ENCODE measurements at places on chromosomes 5 and 9.

DNA sequence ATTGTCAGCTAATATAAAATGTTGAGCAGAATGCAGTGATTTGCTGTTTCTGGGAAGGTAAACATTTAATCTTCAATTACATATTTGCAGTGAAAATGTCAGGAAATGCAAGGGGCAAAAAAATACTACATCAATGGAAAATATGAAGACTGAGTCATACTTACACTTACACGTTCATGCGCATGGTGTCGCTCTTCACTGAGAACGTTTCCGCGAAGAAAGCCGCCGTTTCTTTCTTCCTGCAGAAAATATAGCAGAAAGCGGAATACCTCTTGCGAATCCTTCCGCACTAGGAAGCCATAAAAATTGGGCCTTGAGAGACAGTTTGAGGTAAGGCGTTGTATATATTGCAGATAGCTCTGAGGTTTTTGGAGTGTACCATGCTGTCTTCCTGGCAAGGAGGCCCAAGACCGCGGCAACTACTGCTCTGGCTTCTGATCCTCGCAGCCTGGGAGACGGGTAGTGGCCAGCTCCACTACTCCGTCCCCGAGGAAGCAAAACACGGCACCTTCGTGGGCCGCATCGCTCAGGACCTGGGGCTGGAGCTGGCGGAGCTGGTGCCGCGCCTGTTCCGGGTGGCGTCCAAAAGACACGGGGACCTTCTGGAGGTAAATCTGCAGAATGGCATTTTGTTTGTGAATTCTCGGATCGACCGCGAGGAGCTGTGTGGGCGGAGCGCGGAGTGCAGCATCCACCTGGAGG lies at the start of gene PCDHA13:
Gene PCDHA13 (plus strand): TSS at position 236 of the 702 bp plus-strand sequence. CDS start 145 bp downstream, at position 381.
- DNase-seq: no peak

GRCh38 chr5:165305596-165305995 lies 1800.2 kb downstream of the MAT2B start:
- DNase-seq: no peak

- peak; percentile 87 for DNase-seq
Measured at GRCh38 chr9:127004946-127005769, 90.6 kb downstream of the RALGPS1 start.

DNA sequence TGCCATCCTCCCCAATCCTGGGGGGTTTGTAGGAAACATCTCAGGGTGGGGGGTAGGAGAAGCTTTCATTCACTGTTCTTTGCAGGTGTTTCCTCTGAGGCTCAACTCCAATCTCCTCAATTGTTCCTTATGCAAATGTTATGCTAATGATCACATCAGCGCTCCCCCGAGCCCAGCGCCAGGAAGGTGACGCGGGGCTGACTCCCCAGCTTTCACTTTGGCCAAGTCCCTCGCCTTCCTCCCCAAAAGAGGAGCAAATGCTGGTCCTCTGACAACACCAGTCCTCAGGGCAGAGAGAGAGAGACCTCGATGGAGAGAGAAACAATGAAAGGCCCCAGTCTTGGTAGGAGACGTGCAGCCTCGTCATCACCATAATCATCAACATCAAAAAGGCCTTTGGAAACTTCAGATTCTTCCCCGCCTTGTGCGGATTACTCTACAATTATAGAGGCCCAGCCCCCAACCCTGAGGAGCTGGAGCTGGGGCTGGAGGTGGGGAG lies 39.1 kb downstream of the PCDH1 start:
- DNase-seq: no peak

DNA sequence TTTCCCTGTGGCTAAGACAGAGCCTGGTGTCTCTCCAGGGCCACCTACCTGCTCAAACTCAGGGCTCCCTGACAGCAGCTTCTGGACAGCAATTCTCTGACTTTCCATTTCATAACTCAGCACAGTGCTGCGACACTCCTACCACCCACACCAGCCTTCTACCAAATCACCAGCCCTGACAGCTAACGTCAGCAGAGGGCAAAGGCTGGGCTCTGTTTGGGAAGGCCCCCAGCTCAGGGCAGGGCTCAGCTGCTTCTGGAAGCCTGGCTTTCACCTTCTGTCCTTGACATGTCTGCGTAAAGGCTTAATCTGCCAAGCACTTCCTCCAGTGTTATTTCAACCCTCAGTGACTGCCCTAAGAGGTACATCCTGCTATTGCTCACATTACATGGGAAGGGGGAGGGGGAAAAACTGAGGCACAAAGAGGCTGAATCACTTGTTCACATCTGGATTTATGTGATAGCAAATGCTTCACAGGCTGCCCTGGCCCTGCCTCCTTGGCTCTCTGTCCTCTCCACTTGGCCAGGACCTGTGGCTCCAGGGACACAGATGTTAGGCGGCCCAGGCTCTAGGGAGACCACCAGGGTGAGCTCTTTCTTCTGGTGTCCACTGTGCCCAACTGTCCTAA lies 102.5 kb upstream of the PANK3 start:
- DNase-seq: no peak

GRCh38 chr5:80198399-80198798 lies 57.4 kb downstream of the SERINC5 start:
- no peak for DNase-seq

DNA sequence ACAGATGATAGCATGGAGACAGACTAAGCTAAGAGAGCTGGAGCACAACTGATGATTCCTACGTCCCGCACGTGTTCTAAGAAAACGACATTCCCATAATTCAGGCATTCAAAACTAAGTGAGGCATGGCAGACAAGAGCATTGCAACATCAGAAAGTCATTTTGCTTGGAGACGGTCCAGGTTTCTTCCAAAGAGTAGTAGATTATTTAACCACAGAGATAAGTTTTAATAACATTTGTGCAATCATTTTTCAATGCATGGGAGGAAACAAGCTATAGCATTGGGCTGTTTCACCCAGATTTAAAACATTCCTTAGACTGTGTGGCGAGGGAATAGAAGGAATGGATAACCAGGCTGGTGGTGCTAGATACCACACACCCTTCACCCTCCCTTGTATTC lies 117.2 kb downstream of the APBA1 start:
- DNase-seq: no peak

- peak; percentile 33 for DNase-seq
Measured at GRCh38 chr5:14582797-14583137, 1.2 kb downstream of the OTULINL start.

- peak; percentile 73 for DNase-seq
Measured at GRCh38 chr9:112844771-112845542, 45.7 kb downstream of the SLC46A2 start.

- DNase-seq: no peak
Measured at GRCh38 chr5:168147568-168148360, 143.7 kb upstream of the WWC1 start.

GRCh38 chr9:123883634-123884033 lies 46.3 kb downstream of the DENND1A start:
- DNase-seq: no peak

DNA sequence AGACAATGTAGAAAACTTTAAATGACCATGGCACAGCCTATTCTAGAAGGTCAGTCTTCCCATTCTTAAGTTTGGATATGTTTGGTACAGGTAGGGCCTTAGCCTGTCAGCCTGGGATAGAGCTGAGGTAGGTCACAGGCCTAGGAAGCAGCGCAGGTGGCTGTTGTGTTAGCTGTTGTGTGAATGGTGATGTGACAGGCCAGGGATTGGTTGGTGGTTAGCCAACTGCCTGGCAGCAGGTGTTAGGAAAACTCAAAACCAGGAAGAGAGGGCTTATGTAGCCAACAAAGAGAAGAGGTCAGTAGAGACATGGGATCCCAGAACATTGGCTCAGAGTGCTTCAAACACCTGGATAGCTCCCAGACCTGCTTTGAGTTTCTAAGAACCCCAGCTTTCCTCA lies 84.2 kb downstream of the FBXO38 start:
- DNase-seq: no peak

- DNase-seq: no peak
Measured at GRCh38 chr5:66851306-66851705, 255.1 kb downstream of the MAST4 start.

DNA sequence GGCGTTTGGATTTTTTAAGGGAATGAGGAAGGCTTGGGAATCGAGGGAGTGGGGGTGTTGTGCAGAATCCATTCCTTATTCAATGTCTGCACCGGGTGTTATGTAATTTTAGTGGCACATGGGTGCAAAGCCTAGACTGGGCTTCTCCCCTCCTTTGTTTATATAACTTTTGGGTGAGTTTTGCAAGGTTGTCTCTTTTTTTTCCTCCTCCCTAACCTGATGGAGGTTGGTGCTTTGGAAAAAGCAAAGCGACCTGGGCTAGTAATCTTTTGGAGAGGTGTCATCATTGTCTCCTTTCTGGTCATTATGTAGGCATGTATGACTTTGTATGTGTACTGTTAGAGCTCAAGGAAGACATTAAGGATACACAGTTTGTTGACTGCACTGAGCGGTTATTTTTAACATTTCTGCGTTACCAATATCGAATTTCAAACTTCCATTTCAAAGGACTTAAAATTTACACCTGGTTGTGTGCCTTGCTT lies 3.1 kb downstream of the SMARCA2 start:
- no peak for DNase-seq

GRCh38 chr9:96169484-96169883 lies 132.5 kb downstream of the HSD17B3 start:
- DNase-seq: no peak

DNA sequence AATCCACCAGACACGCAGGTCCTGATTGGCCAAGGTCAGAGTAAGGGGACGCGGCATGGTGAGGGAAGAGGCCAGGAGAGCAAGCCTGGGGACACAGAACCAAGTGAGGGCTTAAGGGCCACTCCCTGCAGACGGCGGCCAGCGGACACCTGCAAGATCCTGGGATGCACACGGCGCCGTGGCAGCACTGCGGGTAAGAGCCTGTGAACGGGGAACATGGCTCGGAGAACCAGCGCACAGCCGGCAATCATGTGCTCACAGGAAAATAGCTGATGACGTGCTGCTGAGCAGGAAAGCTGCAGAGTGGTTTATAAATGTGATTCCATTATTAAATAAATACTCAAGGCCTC lies 27.0 kb upstream of the NSMF start:
- no peak for DNase-seq

DNA sequence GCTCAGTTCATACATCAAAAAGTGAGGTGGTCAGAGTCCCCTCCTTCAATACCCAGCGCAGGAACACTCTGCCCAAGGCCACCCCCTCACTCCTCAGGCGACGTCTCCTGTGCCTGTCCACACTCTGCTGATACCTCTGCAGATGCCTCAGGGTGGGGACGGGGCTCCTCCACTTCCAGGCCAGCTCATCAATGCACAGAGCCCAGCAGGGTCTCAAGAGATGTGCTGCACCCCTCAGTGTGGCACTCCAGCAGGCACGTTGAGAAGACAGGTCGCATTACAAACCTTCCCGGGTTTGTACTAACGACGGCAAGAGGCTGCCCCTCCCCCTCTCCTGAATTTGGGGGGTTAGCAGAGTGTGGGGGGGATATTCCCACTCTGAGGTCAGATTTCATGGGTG lies 128.5 kb downstream of the ZNF354C start:
- DNase-seq: no peak

GRCh38 chr9:77857513-77858259 lies 173.9 kb downstream of the GNAQ start:
- no peak for DNase-seq

DNA sequence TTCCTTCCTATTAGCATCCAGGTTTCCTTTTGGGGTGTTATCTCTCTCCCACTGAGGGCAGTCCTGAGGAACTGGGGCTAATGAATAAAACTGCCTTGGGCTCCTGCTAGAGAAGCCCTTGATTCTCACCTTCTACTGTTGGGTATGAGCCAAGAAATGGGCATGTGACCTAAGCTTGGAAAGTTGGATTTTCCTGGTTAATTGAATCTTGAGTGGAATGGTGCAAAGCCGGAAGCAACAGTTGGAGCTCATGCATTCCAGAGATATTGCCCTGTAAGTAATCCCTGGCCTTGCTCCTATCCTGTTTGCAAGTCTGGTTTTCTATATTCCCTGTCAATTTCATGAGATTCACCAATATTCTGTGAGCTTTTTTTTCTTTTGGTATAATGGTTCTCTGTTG lies 158.5 kb upstream of the ELL2 start:
- DNase-seq: no peak

DNA sequence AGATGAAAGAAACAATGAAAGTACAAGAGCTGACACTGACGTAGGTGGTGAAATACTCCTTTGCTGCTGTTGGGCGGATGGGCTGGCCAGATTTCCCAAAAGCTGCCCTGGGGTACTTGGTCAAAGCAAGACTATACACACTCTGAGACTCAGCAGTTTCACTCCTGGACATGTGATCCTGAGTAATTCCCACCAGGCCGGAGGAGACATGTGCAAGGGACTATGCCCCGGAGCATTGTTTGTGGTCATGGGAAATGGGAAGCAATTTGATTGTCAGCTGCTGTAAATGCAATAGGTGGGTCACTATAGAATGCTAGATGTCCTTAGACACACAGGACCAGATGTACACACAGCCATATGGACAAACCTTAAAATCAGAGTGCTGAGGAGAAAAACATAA lies 116.1 kb downstream of the DCP2 start:
- DNase-seq: no peak

- peak; percentile 14 for DNase-seq
Measured at GRCh38 chr5:43231977-43232376, 40.0 kb downstream of the NIM1K start.

DNA sequence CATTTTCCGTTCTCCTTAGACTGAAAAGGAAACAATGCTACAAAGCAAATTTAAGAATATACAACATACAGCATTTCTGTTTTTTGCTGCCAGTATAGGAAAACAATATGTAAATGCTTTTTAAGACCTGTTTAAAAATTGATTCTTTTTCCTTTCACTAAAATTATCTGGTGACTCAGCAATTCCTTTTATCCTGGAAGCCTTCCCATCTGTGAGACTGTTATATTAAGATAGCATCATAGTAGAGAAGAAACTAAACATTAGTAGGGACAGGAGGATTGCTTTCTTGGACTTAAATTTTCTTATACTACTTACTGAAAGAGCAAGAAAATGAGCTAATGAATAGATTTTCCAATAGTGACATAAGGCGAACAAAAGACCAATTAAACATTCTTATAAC lies 30.0 kb upstream of the GPR21 start:
- DNase-seq: no peak

DNA sequence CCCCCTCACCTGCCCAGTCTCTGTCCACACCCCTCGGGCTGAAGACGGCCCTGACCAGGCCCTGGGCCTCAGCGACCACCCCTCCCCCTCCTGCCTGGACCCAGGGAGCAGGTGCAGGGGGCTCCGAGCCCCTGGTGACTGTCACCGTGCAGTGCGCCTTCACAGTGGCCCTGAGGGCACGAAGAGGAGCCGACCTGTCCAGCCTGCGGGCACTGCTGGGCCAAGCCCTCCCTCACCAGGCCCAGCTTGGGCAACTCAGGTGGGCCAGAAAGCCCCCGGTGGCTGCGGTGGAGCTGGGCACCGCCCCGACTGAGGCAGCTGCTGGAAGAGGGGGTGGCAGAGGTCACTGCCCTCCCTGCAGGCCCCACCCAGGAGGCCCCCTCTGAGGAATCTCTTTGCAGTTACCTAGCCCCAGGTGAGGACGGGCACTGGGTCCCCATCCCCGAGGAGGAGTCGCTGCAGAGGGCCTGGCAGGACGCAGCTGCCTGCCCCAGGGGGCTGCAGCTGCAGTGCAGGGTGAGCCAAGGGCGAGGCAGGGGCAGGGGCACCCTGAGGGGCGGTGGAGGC lies 7.7 kb downstream of the ENTPD8 start:
- DNase-seq: no peak

- no peak for DNase-seq
Measured at GRCh38 chr9:124860582-124861341, 995 bp downstream of the RPL35 start.
